Activated naive CD4-positive, alpha-beta T cell treated with anti-CD3 and anti-CD28 coated beads, Interleukin-2, amount 50 U/mL, for 16 hours (primary cell): ENCODE measurements at places on chromosomes 5 and 9.

DNA sequence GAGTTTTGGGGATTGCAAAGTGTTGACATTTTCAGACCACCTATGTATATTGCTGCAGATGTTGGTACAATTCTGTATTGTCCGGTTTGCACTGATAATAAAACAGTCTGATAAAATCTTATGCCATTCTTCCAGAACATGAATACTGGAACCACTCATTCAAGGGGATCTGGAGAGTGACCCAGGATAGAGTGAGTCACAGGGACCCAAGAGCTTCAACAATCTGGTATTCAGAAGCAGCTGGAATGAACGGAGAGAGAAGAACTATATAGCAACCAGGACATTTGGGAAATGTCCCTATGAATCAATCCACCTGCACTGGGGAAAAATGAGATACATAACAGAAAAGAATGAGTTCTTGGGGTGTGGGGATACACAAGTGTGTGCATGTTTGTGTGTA is 73.3 kb downstream of the SH3TC2 start:
- DNase-seq: no peak

- no peak for DNase-seq
These were observed 137.4 kb upstream of the PRR16 start for GRCh38 chr5:120326651-120327050.

DNA sequence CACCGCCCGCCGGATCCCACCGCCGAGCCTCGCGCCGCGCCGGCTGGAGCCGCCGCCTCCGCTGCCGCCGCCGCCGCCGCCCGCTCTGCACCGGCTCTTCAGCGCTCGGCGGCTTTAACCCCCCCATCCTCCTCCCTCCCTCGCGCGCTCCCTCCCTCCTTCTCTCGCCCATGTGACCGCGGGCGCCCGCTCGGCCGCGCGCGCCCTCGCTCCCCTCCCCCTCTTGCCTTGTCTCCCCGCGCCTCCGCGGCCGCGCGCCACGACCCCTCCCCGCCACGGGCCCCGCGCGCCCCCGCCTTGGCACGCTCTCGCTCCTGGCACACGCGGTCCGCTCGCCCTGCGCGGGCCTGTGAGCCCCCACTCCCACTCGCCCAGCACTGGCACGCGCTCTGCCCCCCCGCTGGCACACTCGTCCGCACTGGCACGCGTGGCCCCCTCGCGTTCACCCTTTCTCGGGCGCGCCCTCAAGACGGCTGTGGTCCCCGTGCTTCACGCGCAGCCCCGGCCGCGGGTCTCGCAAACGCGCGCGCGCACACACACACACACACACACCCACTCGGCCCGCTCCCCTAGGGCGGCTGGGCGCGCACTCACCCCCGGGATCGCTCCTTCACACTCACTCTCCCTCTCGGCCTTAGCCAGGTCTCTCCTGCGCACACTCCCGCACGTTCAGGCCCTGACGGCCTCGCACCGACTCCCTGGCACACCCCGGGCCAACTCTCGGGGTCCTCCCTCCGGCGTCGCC is at the start of gene CNTFR:
CNTFR (minus strand) TSS at position 89 of the 745 bp plus-strand sequence. CDS start 20,743 bp downstream, outside the sequence.
- DNase-seq: peak; percentile 31

GRCh38 chr5:107464416-107464815 is 206.3 kb downstream of the EFNA5 start:
- DNase-seq: no peak

- DNase-seq: no peak
These were observed 35.6 kb upstream of the TRIO start for GRCh38 chr5:14107536-14107935.

DNA sequence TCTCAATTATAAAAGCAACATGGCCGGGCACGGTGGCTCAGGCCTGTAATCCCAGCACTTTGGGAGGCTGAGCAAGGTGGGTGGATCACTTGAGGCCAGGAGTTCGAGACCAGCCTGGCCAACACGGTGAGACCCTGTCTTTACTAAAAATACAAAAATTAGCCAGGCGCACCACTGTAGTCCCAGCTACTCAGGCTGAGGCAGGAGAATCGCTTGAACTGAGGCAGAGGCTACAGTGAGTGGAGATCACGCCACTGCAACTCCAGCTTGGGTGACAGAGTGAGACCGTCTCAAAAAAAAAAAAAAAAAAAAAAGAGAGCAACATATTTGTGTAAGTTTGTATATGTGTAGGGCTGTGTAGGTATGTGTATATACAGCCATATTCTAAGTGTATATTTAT is 7.5 kb downstream of the RPS6 start:
- DNase-seq: no peak
